CD4-positive, alpha-beta T cell (primary cell): ENCODE measurements at places on chromosomes 3 and 15.

GRCh38 chr3:58725326-58725853 is 58.8 kb upstream of the FAM3D start:
- DNase-seq: no peak

DNA sequence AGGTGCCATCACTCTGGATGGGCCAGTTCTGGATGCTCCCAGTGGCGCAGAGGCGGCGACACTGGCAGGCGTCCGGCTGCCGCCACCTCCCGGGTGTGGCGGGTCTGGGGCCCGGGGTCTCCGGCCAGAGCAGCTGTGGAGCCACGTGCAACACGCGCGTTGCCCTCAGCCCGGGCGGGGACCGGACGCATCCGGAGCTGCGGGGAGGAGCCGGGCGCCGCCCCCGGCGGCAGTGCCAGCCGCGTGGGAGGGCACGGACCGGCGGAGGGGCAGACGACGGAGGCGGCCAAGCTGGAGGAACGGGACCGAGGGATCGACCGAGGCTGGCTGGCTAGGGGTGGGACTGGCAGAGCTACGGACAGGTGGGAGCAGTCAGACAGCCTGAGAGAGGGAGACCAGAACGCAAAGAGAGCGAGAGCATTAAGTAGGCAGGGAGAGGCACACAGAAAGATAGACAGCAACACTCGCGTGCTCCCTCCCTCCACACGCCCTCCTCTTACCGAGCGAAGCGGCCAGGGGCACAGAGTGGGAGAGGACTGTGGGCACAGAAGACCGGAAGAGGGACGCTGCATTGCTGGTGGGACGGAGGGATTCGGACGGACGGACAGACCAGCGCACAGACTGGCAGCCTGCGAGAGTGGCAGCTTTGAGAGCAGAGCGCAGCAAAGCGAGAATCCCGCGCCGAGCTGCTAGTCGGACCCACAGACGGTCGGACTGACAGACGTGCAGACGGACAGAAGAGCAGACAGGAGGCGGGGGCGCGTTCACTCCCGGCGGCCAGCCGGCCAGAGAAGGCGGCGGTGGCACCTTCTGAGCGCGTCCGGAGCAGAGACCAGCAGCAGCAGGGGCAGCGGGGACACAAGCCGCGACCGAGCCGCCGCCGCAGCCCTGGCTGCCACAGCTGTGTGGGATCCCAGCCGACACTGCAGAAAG is at the start of gene ARPP21:
Gene ARPP21 (plus strand): TSS at position 272 of the 933 bp plus-strand sequence. CDS start 42,227 bp downstream, outside the sequence.
- DNase-seq: peak; percentile 1

GRCh38 chr15:36282821-36283220 is 296.6 kb upstream of the CDIN1 start:
- no peak for DNase-seq

- no peak for DNase-seq
These were observed 41.1 kb downstream of the LIMD1 start for GRCh38 chr3:45635475-45636256.

DNA sequence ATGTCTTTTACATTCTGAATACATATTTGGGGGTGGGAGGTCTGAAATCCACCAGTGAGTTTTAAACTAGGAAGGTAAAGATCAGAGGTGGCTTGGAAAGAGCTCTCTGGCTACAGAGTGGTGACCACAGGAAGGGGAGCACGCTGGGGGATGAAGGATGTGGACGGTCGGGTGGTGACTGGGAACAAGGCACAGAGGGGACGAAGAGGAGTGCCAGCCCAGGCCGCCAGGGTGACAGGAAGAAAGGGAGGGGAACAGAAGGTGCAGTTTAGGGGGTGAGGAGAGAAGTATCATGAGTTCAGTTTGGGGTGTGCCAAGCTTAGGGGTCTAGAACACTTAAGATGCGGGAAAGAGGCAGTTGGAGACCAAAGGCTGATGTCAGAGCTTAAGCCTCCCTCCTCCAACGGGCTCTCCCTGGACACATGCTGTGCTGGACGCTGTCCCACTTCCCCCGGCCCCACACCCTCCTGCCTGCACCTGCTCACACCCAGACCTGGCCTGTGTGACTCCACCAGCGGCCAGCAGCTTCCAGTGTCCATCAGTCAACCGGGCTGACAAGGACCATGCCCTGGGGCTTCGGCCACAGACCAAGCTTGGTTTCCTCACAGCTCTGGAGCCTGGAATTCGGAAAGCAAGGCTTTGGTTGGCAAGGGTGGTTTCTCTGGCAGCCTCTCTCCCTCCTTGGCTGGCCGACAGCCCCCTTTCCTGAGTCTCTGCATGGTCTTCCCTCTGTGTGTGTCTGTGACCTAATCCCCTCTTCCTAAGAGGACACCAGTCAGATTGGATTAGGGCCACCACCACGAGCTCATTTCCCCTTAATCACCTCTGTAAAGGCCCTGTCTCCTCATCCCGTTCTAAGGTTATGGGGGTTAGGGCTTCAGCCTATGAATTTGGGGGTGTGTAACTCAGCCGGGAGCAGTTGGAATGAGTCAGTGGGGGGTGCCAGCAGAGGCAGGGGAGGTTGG is 120.4 kb upstream of the IQSEC1 start:
- no peak for DNase-seq

DNA sequence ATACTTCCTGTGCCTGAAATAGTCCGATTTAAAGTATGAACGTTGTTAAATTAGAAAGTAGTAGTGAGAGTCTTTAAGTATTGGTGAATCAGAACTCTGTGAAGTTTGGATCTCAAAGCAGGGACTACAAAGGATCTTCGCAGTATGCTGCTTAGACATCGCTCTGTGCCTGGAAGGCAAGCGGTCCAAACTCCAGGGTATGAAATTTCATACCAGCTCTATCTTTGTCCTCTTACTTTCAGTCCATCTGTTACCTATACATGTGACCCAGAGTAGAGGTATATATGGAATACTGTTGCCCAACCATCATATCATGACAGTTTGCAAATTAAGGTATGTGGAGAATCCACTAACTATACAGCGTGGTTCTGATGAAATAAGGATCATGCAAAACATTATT is 34.5 kb downstream of the VPS8 start:
- no peak for DNase-seq

DNA sequence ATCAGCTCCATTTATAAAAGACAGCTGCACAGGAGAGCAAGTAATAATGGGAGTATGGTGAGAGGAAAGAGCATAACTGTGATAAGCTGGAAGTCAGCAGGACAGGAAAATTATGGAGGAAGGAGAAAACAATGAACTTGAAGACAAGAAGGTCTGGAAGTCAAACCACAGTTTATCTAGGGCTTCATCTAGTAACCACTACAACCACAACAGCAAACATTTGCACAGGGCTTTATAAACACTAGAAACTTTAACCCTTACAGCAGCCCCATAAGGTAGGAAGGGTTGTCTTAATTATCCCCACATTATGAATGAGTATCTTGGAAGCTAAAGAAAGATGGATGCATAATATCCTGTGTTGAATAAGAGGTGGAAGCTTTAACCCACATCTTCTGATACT is 820.8 kb downstream of the IGSF11 start:
- no peak for DNase-seq

- DNase-seq: no peak
These were observed 44.2 kb downstream of the SGO1 start for GRCh38 chr3:20141851-20142250.

GRCh38 chr15:70196372-70197316 is 98.9 kb upstream of the TLE3 start:
- DNase-seq: peak; percentile 82

DNA sequence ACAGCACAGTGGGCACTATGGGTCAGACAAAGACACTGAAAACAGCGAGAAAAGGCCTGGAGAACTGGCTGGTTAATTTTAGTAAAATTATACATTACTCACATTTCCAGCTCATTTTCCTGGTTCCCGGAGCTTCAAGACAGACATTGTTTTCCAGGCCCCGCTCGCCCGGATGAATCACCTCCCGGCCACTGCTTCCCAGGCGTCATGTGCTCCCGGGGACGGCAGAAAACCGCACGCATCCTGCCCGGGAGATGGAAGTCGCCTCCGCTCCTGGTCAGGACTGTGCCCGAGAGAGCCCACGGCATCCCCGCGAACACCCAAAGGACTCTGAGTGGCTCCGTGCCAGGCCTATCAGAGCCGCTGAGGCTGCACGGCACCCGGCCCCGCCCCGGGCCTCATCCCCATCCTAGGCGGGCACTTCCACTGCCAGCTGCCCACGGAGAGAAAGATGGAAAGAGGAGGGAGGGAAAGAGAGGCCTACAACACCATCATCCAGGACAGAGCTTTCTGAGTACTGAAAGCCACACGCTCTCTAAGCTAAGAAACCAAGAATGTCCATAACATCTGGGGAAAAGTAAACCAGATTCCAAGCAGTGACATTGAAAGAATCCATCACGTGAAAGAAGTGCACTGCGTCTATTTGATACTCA is 75.1 kb downstream of the VGLL4 start:
- DNase-seq: no peak

DNA sequence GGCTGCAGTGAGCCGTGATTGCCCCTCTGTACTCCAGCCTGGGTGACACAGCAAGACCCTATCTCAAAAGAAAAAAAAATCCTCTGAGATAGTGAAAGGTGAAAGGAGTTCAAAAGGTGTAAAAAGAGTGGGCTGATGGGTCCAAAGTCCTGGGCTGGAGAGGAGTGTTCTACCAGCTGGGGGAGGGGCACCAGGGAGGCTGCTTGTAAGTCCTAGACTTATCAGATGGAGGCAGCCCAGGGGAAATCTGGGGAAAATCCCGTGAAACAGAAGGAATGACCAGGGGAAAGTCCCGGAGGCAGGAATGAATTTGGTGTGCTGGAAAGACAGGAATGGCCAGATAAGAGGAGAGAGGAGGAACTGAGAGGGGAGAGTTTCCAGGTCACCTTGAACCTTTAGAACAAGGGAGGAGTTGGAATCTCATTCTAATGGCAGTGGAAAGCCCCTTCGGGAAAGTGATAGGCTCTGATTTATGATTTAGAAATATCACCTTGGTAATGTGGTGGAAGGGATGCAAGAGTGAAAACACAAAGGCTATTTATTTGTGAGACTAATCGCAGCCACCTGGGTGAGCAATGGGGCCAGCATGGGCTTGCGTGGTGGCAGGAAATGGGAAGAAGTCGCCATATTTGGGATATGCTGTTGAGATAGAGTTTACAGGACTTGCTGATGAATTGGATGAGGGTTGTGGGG is 23.4 kb upstream of the PPP4R2 start:
- DNase-seq: no peak

DNA sequence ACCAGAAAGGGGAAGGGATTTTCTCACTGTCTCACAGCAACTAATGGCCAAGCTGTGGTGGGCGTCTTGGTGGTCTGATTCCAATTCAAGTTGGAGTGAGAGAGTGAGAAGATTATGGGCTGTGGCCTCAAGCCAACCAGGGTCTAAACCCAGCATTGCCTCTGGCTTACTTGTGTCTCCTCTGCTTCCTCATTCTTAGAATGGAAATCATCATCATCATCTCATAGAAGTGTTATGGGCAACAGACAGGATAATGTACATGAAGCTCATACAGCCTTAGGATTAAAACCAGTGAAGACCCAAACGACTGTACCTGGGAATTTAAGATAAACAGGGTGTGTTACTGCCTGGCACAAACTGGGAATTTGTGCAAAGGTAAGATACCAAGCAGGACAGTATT is 29.1 kb upstream of the IREB2 start:
- no peak for DNase-seq

GRCh38 chr3:72661115-72661457 is 187.2 kb downstream of the SHQ1 start:
- no peak for DNase-seq
